ENCODE measurements at places on chromosomes 12 and 14. TPM values are rescaled to one million over a fixed set of nuclear protein-coding genes. Genes with fewer than 3 reads are reported as not detected.

DNA sequence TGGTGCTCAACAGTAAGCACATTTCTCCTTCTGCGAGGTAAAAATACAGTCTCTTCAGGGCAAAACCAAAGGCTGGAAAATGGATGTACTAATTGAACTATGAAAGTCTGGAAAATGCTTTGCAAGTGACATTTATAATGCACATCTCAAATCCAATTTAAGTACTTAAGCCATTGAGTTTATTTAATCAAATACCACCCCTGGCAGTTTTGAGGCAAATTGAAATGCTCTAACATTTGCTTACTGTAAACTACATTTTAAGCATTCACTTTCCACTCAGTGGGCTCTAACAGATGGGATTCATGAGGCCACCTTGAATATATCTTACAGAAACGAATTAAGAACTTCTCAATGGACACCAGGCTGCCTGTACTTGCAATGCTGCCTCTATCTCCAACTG lies 69.7 kb downstream of the HELB start:
- no peaks in the 10 kb centered on the region for H3K4me1 ChIP-seq
- H3K36me3 ChIP-seq, result no peaks in the 10 kb centered on the region
- no peaks in the 10 kb centered on the region for H3K27me3 ChIP-seq
- H3K4me3 ChIP-seq, result no peak overlapping the region
- no peak for DNase-seq

GRCh38 chr12:67107751-67108269 lies 161.3 kb upstream of the CAND1 start:
- no peaks in the 10 kb centered on the region for H3K4me1 ChIP-seq
- no peaks in the 10 kb centered on the region for H3K36me3 ChIP-seq
- no peak for DNase-seq
- H3K27me3 ChIP-seq, result no peaks in the 10 kb centered on the region
- no peak overlapping the region for H3K27ac ChIP-seq

- peak overlapping the region; percentile 92 for H3K4me3 ChIP-seq
- peaks cover 13% of the 10 kb centered on the region for H3K27me3 ChIP-seq
- peaks cover 5% of the 10 kb centered on the region for H3K36me3 ChIP-seq
- H3K27ac ChIP-seq, result peak overlapping the region; percentile 94
- DNase-seq, result no peak
These were observed 1.9 kb downstream of the DUSP16 start for GRCh38 chr12:12560587-12561370.

DNA sequence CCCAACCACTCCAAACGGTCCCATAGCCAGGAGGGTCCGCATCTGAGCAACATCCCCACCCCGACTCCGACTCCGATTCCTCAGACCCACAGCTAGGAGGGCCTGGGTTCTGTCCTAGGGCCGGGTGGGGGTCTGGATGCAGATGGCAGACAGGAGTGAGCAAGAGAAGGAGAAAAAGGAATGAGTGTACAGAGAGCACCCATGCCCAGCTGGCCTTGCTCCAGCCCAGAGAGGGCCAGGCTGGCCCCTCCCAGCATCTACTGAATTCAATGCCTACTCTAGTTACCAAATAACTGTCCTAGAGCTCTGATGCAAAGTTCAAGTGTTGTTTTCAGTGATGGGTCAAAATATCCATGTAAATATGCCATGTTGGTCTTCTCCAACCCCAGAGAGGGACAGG lies 40.8 kb downstream of the VDR start:
- H3K4me3 ChIP-seq, result no peak overlapping the region
- no peaks in the 10 kb centered on the region for H3K4me1 ChIP-seq
- peaks cover 8% of the 10 kb centered on the region for H3K27me3 ChIP-seq
- H3K36me3 ChIP-seq, result peaks cover 5% of the 10 kb centered on the region
- no peak for DNase-seq

- H3K36me3 ChIP-seq, result no peaks in the 10 kb centered on the region
- no peak overlapping the region for H3K4me3 ChIP-seq
- no peaks in the 10 kb centered on the region for H3K27me3 ChIP-seq
- no peaks in the 10 kb centered on the region for H3K4me1 ChIP-seq
- DNase-seq, result no peak
These were observed 13.9 kb upstream of the AVPR1A start for GRCh38 chr12:63164911-63165310.

- H3K27ac ChIP-seq, result no peak overlapping the region
- H3K27me3 ChIP-seq, result peaks cover 9% of the 10 kb centered on the region
- H3K4me3 ChIP-seq, result no peak overlapping the region
- peaks cover 3% of the 10 kb centered on the region for H3K36me3 ChIP-seq
- no peak for DNase-seq
These were observed 55.6 kb upstream of the PPP2R5C start for GRCh38 chr14:101705733-101706508.

DNA sequence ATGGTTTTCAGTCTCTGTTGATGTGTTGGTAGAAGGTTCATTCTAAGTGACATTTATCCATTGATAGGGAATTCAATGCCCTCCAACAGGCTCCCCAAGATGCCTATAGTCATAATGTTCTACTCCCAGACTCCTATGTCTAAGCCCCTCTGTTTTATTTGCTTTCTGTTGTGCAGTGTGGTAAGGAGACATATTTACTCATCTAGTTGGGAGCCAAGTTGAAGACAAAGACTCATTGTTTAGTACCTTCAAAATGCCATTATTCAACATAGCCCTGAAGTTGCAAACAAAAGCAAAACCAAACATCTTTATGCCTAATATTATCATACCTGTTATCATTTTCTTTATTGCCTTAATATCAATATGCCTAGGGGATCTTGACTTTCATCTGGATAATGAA lies 302.1 kb downstream of the RMST start:
- no peaks in the 10 kb centered on the region for H3K27me3 ChIP-seq
- no peaks in the 10 kb centered on the region for H3K36me3 ChIP-seq
- no peak for DNase-seq
- no peak overlapping the region for H3K4me3 ChIP-seq
- no peaks in the 10 kb centered on the region for H3K4me1 ChIP-seq

DNA sequence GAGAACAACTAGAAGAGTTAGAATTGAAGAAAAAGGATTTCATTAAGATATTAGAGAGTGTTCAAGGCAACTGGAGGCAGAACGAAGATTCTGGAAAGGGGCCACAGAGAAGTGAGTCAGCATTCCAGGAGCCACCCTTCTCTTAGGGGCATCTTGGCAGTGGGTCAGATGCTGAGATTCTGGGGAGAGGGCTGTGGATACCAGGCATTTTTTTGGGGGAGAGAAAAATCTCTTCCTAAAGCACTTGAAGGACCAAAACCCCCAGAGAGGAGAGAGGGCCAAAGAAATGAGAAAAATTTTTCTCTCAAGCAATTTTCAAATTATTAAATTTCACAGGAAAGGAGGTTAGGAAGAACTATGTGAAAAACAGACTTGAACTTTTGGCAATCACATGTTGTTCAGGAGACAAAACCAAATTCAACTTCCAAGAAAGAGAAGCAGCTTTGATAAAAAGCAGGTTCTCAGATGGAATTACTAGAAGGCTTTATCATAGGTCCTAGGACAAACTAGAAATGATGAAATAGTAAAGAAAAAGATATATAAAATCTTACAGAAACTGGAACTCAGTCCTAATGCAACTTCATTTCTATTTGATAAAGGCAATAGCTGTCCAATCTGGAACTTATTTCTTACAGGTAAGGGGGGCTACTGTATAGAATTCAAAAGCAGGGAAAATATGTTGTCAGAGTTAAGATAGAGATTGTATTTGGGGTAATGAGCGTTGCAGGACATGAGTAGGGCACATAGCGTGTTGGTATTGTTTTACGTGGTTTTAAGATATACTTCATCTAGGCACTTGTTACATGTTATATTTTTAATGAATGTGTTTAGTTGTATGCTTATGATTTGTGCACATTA lies 1.1 kb upstream of the CLEC2D start:
- H3K4me1 ChIP-seq, result peaks cover 2% of the 10 kb centered on the region
- no peak for DNase-seq
- no peaks in the 10 kb centered on the region for H3K27me3 ChIP-seq
- no peak overlapping the region for H3K4me3 ChIP-seq

DNA sequence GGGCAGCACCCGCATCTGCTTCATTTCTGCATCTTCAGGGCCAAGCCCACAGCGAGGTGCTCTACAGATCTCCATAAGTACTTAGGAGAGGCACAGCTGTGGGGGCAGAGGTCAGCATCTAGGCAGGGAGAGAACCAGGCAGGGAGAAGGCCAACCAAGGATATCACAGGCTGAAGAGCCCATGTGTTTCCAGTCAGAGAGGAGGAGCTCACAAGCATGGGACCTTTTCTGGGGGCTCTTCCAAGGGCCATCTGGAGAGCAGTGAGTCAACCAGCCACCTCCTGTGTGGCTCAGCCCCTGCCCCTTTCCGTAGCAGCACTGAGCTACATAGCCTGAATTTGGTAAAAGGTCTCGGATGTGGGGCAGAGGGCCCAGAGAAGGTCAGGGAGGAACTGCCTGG lies 78.5 kb downstream of the ARL6IP4 start:
- peaks cover 10% of the 10 kb centered on the region for H3K4me1 ChIP-seq
- DNase-seq, result no peak
- H3K36me3 ChIP-seq, result peaks cover 3% of the 10 kb centered on the region

DNA sequence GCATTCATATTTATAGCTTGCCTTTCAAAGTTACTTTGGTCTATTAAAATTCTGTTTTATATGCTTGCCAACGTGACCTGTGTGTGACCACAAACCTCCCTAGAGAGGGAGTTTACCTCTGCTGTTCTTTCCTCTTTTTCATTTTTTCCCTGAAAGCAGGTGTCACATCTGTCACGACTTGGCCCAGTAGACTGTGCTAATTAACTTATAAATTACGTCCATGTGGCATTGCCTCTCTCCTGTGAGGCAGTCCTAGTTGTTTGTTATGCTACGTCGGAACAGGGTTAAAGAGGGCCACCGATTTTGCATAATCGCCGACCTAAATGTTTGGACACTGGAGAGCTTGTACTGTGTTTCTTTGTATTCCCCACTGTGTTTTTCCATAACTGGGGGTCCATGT lies 343.9 kb upstream of the FLRT2 start:
- H3K27ac ChIP-seq, result no peak overlapping the region
- no peaks in the 10 kb centered on the region for H3K36me3 ChIP-seq
- no peak for DNase-seq
- H3K4me1 ChIP-seq, result peaks cover 3% of the 10 kb centered on the region
- no peaks in the 10 kb centered on the region for H3K27me3 ChIP-seq

DNA sequence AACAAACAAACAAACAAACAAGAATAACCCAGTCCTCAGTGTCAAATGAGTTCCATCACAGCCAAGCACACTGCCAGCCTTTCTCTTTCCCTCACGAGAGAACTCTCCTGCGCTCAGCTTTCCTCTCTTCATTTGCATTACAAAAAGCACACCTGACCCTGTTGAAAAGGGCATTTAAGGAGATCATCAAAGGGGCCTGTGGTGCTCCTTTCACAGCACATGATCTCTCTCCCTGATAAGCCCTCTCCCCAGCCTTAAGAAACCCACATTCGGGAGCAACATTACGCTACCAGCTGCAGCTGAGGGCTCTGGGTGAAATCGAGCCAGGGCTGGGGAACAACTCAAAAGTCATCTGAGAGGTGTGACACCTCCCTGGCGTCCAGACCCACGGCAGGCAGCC lies 165.6 kb upstream of the TMCC3 start:
- no peaks in the 10 kb centered on the region for H3K4me1 ChIP-seq
- H3K27ac ChIP-seq, result no peak overlapping the region
- no peak for DNase-seq

- no peak overlapping the region for H3K4me3 ChIP-seq
- no peaks in the 10 kb centered on the region for H3K4me1 ChIP-seq
- DNase-seq, result no peak
- no peaks in the 10 kb centered on the region for H3K36me3 ChIP-seq
- no peaks in the 10 kb centered on the region for H3K27me3 ChIP-seq
These were observed 34.2 kb downstream of the ATP2B1 start for GRCh38 chr12:89674326-89674942.

GRCh38 chr12:5899675-5900074 lies 45.4 kb downstream of the ANO2 start:
- DNase-seq, result no peak
- peaks cover 12% of the 10 kb centered on the region for H3K4me1 ChIP-seq
- H3K4me3 ChIP-seq, result no peak overlapping the region
- H3K36me3 ChIP-seq, result peaks cover 3% of the 10 kb centered on the region

- H3K27ac ChIP-seq, result no peak overlapping the region
- H3K27me3 ChIP-seq, result no peaks in the 10 kb centered on the region
- no peaks in the 10 kb centered on the region for H3K36me3 ChIP-seq
- H3K4me1 ChIP-seq, result no peaks in the 10 kb centered on the region
- DNase-seq, result no peak
These were observed 45.9 kb upstream of the BDKRB2 start for GRCh38 chr14:96158735-96159134.

GRCh38 chr14:90669731-90670130 lies 146.5 kb downstream of the TTC7B start:
- H3K27me3 ChIP-seq, result peaks cover 3% of the 10 kb centered on the region
- no peak overlapping the region for H3K27ac ChIP-seq
- no peak for DNase-seq
- peaks cover 42% of the 10 kb centered on the region for H3K36me3 ChIP-seq

DNA sequence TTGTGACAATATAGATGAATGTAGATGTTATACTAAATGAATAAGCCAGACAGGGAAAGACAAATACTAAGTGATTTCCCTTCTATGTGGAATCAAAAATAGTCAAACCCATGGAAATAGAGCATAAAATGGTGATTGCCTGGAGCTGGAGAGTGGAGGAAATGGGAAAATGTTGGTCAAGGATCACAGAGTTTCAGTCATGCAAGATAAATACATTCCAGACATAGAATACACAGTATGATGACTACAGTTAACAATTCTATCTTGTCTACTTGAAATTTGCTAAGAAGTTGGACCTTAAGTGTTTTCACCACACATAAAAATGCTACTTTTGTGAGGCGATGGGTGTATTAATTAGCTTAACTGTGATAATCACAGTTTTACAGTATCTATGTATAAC lies 1182.7 kb downstream of the AACS start:
- H3K36me3 ChIP-seq, result peaks cover 4% of the 10 kb centered on the region
- H3K4me1 ChIP-seq, result no peaks in the 10 kb centered on the region
- H3K27ac ChIP-seq, result no peak overlapping the region
- peaks cover 7% of the 10 kb centered on the region for H3K27me3 ChIP-seq
- no peak overlapping the region for H3K4me3 ChIP-seq

DNA sequence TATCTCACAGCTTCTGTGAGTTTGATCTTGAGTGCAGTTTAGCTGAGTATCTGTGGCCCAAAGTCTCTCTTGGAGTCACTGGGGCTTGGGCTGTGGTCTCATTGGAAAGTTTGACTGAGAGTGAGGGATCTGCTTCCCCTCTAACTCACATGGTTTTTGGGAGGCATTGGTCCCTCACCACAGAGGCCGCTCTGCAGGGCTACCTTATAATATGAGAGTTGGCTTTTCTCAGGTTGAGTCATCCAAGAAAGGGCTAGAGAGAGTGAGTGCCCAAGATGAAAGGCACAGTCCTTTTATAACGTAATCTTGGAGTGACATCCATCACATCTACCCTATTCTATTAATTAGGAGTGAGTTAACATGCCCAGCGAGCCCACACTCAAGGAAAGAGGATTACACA lies 175.8 kb downstream of the SLC41A2 start:
- H3K27ac ChIP-seq, result no peak overlapping the region
- peaks cover 5% of the 10 kb centered on the region for H3K36me3 ChIP-seq
- no peaks in the 10 kb centered on the region for H3K4me1 ChIP-seq
- DNase-seq, result no peak
- peaks cover 2% of the 10 kb centered on the region for H3K27me3 ChIP-seq
- no peak overlapping the region for H3K4me3 ChIP-seq

CEP128 gene
- total RNA-seq, result 10.4 TPM

SIX1 gene
- total RNA-seq, result 0.41 TPM

SIX4 gene
- total RNA-seq, result 6.3 TPM

M6PR gene
- total RNA-seq, result 186 TPM

IL31 gene
- not detected for total RNA-seq

KRT78 gene
- total RNA-seq, result not detected

Data from endothelial cell (in vitro differentiated cells).